ENCODE measurements at places on chromosomes 5 and 9.

DNA sequence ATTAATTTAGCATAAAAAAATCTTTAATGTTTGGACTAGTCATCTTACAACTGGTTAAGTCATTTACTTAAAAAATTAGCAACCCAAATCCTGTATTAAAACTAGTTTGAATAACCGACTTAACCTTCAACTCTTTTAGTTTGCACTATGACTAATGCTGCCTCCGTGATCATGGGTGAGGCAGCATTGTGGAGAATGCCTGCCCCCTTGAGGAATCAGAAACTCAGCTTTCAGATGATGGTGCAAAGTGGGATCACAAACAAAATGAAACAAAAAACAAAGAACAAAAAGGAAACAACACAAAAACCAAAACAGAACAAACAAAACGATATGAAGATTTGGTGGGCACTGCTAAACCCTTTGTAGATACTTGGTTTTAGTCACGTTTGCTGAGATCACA, 127.0 kb upstream of the PALM2AKAP2 start:
- DNase-seq: no peak

GRCh38 chr9:121840838-121841760, 189.7 kb downstream of the DAB2IP start:
- DNase-seq: no peak

DNA sequence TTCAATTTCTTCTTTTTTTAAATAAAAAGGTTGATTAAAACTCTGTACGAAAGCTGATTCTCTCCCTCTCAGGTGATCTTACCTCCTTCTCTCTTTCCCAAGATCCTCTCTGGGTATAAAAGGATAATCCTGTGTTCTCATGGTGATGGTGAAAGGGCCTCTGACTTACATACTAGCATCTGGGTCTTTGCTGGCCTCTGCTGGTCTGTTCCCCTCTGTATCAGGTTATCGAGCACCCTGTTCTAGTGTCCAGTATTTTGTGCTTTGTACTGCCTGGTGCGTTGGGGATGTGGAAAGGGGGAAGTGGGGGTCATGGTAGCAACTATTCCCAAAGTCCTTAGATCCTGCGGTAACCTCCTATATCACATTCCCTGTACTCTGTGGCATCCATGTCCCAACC, 328.9 kb downstream of the NR2F1-AS1 start:
- DNase-seq: no peak

- peak; percentile 59 for DNase-seq
These were observed 7.1 kb downstream of the FPGS start for GRCh38 chr9:127809540-127810377.

DNA sequence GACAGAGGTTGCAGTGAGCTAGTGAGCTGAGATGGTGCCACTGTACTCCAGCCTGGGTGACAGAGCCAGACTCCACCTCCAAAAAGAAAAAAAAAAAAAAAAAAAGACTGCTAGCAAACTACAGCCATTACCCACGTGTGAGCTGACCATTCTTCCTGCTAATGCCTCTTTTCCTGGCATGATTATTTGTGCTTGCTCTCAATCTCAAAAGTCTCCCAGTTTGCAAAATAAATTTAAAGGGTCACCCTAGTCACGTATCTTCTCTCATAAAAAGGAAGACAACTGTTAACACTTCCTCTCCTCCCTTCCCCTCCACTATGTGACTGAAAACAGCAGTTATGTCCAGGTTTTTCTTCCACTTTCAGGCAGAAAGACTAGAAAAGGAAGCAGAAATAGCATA, 37.2 kb downstream of the TRIM36 start:
- DNase-seq: no peak

DNA sequence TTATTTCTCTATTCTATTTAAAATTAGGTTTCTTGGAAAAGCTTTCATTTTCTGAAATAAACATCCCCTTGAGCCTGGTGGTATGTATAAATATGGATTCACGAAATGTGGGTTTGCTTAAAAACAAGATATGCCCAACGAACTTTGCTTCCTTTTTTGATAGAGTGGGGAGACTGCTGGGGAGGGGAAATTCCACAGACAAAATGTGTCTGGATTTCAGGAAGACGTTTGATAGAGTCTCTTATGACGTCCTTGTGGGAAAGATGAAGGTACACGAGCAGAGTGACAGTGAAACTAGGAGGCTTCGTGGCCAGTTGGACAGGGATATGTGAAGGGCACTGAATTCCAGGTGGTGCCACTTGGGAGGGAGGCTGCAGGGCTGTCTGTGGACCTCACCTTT, 84.5 kb upstream of the RPS23 start:
- DNase-seq: no peak

DNA sequence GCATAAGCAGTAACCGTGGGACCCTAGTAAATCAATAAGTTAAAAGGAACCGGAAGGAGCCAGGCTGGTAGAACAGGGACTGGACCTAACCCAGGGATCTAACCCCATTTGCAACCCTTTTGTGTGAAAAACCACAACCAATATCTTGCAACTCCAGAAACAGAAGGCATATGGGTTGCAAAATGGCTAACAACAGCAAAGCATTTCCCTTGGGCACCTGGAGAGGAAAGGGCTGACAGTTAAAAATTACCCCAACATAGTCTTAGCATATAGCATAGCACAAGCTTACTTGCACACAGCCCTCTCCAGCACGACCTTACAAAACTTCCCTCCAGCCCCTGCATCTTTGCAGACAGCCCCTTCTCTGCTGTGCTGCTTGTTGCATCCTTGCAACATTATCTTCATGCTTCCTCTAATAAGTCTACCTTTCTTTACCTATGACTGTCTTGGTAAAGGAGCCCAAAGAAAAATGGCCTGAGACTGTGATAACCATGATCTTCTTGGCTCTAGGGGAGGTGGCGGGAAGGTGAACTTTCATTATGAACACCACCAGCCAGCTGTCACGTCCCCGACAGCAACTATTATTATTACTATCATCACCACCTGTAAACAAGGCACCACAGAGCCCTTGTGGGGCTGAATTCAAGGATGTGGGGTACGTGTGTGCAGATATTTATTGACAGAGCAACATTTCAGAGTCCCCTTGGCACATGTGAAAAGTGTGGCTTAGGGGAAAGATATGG, 49.8 kb downstream of the PRRC1 start:
- no peak for DNase-seq
